ENCODE measurements at places on chromosomes 3 and 15.

GRCh38 chr3:189842681-189843602, 211.8 kb downstream of the TP63 start:
- DNase-seq = peak; percentile 45

- DNase-seq = no peak
Measured at GRCh38 chr3:81788610-81789009, 27.2 kb upstream of the GBE1 start.

DNA sequence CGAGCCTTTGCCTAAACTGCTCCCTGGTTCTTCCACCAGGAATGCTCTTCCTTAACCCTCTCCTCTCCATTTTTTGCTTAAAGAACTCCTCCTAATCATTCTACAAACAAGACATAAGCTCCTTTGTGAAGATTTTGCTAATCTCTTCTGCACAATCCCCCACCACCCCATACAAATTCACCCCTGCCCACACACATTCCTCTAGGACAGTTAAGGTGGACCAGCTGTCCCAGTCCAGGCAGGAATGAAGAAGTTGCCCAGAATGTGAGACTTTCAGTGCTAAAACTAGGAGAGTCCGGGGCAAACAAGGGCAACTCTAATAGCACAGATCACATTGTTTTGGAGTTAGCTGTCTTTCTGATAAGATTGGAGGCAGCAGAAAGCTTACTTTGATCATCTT, 13.9 kb upstream of the FAM174B start:
- DNase-seq = no peak

DNA sequence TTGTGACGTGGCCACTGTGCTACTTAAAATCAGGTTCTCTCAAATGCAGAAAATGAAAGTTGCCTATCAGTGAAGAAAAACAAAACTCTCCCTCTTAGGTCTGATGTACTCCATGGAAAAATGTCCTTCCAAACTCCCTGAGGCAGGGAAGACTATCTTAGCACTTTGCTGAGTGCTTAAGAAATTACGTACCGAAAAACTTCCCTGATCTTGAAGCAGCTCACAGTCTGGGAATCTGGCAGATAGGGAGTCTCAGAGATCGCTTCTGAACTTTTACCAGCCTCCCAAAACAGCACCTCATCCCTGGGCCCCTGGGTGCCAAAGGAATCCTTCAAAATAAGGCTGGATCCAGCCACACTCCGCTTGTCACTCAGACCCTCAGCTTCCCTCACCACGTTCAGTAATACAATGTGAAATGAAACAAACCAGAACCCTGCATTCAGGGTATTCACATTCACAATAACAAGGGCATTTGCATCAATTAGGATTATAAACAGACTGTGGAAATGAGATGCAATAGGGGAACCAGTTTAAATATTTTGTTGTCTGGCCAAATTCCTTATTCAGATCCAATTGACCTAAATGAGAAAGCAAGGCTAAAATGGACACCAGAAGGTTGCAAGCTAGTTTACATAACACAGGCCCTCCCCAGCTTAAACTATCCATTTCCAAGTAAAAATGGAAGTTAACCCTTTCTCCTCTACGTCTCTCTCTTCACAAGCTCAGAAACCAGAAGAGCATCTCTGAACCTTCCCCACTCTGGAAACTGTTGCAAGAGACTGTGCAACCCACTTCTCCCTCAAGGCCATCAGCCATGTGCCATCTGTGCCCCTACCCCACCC, 20.9 kb downstream of the OSBPL10 start:
- DNase-seq = no peak

GRCh38 chr3:49665822-49666519, 8.2 kb upstream of the APEH start:
- DNase-seq = no peak

DNA sequence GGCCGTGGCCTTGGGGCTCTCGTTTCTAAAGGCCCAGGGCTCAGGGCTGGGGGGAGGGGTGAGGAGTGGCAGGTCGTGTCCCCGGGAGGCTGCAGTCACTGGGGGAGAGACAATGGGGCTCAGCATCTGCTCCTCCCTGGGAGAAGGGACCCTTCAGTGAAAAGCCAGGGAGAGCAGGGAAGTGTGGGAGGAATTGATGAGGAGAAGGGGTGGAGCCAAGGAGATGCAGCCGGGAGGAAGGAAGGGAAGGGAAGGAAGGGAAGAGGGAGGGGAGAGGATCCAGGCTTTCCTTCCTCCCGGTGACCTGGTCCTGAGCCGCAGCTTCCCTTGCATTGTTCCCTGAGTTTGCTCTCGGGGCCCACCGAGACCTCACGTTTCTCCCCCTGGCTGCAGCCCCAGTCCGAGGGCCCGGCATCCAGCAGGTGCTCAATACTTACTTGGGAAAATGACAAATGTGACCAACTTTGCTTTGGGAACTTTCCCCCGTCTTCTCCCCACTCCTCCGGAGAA, 1.4 kb upstream of the ZNF710 start:
- DNase-seq = no peak

- DNase-seq = no peak
Measured at GRCh38 chr3:114370537-114371174, 76.8 kb downstream of the TIGIT start.

DNA sequence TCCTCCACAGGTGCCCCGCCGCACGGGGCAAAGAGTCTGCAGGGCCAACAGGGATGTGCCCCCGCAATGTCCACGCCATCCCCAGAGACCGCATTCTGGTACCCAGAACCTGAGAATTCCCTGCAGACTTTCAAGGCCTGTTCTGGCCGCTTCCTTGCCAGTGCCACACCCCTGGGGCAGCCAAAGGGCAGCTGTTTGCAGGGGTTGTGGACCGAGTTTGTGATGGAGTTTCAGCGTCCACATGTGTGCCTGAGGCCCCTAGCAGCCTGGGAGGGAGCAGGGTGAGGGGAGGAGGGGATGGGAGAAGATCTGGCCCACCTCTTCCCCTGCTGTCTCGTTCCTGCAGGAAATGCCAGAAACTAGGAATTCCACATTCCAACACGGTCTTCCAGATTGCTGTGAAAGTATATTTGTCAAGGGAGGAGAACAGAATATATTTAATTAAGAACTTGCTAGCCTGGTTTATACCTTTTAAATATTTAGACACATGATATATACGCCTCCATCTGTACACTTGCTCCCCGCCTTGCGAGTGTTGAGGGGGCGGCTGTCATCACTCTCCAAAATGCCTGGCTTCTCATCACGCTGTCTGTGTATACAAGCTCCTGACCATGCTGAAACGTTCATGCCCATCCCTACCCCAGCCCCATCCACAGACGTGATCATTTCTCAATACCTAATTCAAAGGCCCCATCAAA, 31.1 kb upstream of the RASA2 start:
- no peak for DNase-seq

- no peak for DNase-seq
Measured at GRCh38 chr15:68518785-68519430, 59.9 kb upstream of the CORO2B start.

Measured in posterior vena cava (tissue), 2 donors.